Ureter (tissue), 1 donor: ENCODE measurements at places on chromosomes 16 and 17. TPM values are rescaled to one million over a fixed set of nuclear protein-coding genes. Genes with fewer than 3 reads are reported as not detected.

The OR1A1 gene
- total RNA-seq: not detected

The C16orf95 gene
- 4.2 TPM for total RNA-seq

The LHX1 gene
- not detected for total RNA-seq

The CDH11 gene
- total RNA-seq: 98.3 TPM

The ZFP3 gene
- 9.1 TPM for total RNA-seq

The GPR139 gene
- total RNA-seq: not detected
